T1000 (cell line): ENCODE measurements at places on chromosomes 7 and 10.

DNA sequence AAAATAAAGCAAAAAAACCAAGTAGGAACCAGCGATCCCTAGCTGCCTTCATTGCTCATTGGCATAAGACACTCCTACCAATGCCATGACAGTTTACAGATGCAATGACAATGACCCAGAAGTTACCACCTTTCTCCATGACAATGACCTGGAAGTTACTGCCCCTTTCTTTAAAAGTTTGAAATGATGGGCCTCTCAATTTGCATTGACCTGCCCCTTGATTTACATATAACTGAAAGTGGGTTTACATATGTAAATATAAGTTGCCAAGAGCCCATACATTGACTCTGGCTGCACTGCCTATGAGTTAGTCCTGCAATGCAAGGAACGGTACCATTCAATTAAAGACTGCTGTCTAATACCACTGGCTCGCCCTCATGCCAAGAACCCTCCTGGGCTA is 240.7 kb upstream of the LRRN3 start:
- no peak for DNase-seq

DNA sequence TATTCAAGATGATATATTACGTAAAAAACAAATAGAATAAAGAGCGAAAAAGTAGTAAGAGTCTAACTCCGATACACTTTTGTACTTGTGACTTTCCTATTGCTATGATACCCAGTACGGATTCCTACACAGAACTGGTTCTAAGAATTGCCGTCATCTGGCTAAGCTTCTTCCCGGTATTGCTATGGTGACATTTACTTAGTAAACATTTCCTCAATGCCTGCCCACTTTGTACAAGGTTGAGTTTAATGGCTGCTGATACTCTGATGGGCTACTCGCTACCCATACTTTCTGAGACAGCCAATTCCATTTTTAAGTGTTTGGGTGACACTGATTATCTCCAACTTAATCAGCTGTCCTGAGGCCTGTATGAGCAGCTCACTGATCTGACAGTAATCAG is 55.6 kb downstream of the OSBPL3 start:
- no peak for DNase-seq

GRCh38 chr7:41188163-41189130 is 514.4 kb downstream of the INHBA start:
- DNase-seq = no peak

DNA sequence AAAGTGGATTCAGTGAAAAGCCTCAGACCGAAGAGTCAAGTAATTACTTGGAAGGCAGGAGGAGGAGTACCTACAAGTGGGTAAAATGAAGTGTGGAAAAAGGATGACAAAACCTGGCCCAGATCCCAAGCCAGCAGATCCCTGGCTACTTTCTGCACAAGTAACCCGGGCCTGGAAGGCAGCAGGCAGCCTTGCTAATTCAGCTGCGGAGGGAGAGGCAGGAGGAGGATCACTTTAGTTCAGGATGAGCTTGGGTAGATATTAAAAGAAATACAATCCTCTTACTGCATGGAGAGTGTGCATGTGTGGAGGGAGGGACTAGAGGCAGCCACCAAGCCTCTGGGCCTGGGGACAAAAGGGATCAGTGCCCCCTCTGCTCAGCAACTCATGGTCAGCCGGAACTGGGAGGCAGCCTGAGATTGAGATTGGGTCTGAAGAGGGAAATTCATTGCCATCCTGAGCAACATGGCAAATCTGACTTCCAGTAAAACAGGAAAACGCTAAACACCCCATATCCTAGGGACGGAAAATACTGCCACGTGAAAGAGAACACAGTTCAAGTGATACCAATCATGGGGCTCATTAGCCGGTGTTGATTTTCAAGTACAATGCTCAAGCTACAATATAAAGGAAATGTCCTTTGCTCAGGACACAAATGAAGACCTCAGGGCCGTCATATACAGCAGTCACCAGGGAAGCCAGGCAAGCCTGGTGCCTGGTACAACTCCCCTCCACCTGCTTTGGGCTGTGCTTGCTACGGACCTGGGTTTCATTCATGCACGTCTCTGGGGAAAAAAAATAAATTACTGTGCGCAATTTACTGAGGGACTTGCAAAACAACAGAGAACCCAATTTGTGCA is 1.3 kb downstream of the AMPH start:
- no peak for DNase-seq

DNA sequence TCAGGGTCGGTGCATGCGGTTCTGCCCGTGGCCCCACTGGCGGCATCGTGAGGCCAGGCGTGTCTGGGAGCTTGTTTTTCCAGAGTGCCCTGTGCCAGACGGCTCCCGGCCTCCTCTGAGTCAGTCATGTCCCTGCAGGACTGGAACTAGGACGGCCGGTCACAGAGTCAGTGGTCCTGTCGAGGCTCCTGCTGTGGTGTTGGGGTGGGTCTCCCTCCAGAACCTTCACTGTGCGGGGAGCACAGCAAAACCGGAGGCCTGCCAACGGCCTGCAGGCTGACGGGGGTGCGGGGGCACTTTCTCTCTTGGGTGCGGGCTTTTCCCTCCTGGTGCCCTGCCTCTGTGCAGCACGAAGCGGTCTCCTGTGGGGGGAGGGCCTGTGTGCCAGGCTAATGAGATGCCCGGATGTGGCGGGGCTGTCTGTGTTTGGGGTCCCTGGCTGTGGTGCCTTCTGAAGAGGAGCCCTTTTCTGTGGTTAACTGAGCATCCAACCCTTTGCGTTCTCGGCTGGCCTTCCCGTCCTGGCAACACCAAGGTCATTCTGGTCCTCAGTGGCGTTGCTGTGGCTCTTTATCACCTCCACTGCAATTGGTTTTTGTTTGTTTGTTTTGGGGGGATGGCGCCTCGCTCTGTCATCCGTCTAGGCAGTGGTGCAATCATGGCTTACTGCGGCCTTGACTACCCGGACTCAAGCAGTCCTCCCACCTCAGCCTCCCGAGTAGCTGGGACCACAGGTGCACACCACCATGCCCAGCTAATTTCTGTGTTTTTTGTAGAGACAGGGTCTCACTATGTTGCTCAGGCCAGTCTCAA is 8.0 kb downstream of the GET4 start:
- no peak for DNase-seq

- no peak for DNase-seq
Observed at GRCh38 chr7:151243408-151244195, 4.9 kb downstream of the SMARCD3 start.

DNA sequence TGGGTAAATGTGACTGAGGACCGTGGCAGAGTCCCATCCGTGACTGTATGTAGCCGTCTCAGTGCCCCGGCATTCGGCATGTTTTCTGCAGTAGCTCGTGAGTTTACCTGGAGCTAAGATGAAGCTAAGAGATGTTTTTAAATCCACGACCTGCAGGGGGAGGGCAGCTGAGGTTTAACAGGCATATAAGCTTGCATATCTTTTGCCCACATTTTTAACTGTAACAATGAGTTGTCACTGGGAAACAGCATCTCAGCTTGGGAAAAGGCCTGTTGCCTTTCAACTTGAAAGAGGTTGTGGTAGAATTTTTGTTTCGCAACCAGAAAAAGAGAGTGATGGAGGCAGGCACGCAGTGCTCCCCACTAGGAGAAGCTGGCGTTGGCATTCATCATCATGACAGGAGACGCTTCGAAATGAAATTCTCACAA is 77.7 kb downstream of the CELF2 start:
- DNase-seq = no peak

DNA sequence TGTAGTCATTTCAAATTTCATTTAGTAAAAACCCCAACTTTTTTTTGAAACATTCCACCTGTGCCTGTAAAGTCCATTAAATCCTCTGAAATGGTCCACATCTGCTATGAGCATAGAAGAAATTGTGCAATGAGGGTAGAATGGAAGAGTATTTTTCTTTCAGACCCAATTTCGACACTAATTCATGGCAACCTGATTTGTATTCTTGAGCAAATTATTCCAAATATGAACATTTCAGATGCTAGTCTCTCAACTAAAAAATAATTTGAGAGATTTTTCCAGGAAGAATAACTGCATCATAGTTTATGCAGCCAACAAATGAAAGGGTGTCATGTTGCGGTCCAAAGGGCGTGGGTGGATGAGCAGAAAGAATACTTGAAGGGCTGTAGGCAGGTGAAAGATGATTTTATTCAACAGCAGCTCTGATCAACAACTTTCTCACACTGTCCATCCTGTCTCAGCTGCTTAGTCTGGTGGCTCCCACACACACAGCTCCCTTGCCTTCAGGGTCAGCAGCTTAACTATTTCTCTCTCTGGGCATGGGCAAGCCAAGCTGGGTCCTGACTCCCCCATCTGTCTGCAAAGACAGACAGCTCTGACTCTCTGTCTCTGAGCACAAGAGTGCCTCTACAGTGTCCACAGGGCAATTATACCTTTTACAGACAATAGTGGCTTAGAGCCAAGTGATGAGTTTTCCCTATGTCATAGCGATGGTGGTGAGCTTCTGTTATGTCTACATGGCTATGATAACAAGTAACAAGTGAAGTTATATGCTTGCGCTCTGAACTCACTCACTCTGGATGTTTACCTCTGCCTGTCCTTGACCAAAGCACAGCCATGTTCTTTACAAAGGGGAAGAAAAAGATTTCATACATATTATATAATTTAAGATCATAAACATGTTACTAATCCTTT is 11.5 kb downstream of the STEAP2 start:
- DNase-seq = no peak

DNA sequence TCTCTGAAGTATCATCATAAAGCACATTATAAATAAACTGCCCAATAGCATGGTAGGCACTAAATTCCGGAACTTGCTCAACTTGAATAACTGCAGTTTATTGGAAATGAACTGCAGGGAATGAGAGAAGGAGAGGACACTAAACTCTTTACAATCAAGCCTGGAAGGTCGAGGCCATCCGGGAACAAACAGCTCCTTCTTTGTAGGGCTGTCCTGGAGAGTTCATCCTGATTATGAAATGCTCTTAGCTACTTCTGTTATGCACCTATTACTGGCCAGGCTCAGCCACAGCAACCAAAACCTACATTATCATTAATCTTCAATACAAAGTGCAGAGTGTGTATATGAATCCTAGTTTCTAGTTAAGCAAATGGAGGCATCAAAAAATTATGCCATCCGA is 64.7 kb downstream of the PPP1R17 start:
- no peak for DNase-seq

- no peak for DNase-seq
Observed at GRCh38 chr10:2936816-2937215, 130.5 kb upstream of the PFKP start.

DNA sequence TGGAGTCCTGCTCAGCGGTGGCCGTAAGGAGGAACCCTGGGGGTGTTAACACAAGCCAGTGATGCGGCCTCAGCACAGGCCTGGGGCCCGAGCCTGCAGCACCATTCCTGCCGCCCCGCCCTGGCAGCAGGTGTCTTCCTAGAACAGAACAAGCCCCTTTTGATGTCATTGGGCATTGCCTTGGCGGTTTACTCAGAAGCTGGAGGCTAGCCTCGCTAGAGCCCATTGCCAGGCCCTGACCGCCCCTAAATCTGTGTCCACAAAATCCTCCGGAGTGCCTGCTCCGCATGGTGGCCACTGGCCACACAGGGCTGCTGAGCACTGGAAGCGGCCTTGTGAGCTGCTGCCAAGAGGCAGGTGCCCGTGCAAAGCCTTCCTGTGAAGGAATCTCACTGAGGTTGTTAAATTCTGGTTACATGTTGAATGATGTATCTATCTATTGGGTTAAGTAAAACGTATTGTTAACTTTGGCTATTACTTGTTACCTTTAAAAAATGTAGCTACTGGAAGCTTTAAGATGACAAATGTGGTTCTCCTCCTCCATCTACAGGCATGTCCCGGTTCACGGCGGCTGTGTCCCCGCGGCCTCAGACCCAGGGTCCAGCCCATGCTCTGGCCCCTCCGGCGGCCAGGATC is 1.2 kb upstream of the INPP5A start:
- no peak for DNase-seq

DNA sequence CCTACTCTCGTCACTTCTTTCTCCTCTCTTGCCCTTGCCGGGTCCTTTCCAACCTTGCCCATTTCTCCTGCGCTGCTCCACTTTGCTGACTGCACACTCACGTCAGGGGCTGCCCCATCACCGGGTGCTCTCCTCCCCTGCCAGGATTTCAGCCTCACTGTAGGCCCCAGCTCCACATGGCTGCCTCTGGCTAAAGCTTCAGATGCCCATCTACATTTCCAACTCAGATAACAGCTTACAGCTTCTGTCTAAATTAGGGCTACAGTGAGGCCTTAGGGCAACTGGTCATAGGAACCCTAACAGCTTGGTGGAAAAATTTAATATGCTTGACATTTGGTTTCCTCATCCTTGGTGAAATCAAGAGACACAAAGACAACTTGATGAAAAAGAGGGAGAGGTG is 25.9 kb downstream of the C10orf120 start:
- no peak for DNase-seq

DNA sequence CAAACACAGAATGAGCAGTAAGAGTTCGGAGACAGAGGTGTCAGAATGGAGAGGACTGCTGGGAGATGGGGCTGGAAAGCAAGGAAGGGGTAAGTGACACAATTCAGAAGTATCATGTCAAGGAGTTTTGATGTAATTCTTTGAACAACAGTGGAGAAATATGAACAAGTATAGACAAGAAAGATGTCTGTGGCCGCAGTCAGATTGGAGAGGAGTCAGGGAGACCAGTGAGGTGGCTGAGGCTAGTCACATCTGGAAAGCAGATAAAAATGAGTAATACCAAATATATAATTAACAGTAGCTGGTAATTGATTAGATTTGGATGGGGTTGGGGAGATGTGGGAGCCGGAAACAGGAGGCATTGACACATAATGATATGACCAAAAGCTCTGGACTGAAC is 540.9 kb downstream of the SUGCT start:
- DNase-seq = no peak

DNA sequence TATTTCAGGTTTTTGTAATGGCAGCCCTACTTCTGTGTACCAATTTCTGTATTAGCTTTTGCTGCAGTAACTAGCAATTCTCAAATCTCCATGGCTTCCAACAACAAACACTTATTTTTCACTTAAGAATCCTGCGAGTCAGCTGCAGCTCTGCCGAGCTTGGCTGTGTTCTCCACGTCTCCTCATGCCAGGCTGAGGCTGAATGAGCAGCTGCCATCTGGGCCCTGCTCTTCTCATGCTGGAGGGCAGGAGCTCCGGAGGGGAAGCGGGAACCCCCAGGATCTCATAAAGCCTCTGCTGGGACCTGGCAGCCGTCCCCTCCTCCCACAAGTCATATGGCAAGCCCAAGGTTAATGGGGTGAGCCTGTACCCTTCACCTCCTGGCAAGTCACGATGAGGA is 591.1 kb downstream of the SDK1 start:
- no peak for DNase-seq

DNA sequence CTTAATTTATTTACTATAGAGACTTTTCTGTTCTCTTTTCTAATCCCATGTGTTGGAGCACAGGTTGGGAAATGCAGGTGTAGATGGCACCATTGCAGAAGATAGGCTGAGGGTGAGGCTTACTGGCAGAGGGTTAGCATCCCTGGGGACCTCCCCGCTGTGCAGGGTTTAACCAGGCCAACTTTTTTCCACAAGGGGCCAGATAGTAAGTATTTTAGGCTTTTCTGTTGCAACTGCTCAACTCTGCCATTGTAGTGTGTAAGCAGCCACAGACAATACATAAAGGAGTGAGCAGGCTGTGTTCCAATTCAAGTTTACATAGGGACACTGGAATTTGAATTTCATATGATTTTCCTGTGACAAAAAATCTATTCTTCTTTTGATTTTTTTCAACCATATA is 34.6 kb upstream of the AOAH start:
- DNase-seq = no peak

- no peak for DNase-seq
Observed at GRCh38 chr7:44801890-44802289, 5.4 kb downstream of the PPIA start.
